ENCODE measurements at places on chromosomes 7 and 10.

GRCh38 chr10:75334720-75335119, 66.8 kb downstream of the ZNF503 start:
- no peaks in the 10 kb centered on the region for H3K27me3 ChIP-seq
- H3K36me3 ChIP-seq, result no peaks in the 10 kb centered on the region
- H3K27ac ChIP-seq, result no peak overlapping the region
- H3K4me1 ChIP-seq, result no peaks in the 10 kb centered on the region
- no peak for DNase-seq

DNA sequence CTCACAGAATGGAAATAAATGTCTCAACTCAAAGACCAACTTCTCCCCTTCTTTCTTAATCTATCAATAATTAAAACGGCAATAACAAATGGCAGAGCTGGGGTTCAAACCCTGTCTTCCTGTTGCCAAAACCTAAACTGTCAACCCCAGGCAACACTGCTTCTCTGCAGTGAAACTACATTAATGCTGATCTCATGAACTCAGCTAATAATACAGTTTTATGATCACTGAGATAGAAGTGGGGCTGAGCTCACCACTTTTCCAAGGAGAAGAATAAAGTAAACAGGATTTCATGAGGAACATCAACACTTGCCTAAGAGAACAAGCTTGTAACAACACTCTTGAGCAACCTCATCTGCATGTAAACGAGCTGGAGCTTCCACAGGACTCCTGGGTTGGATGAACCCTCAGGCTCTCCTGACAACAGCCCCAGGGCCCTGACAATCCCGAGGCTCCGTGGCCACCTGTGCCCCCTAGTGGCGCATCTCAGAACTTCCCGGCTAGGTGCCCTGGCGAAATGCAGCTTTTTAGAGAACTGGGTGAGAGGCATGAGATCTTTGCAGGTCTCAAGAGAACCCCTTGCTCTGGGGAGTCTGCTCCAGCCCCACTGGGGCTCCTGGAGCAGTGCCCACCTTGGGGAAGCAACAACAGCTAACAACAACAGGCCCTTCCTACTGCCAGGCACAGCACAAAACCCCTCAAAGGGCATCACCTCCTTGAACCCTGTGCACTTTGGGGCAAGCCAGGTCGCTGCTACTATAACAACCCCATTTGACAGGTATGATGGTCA, 169.3 kb downstream of the SH3PXD2A start:
- DNase-seq, result peak; percentile 82
- no peaks in the 10 kb centered on the region for H3K27me3 ChIP-seq
- no peak overlapping the region for H3K4me3 ChIP-seq
- H3K27ac ChIP-seq, result no peak overlapping the region
- no peaks in the 10 kb centered on the region for H3K4me1 ChIP-seq
- no peaks in the 10 kb centered on the region for H3K36me3 ChIP-seq

- no peaks in the 10 kb centered on the region for H3K27me3 ChIP-seq
- H3K36me3 ChIP-seq, result peaks cover 46% of the 10 kb centered on the region
- H3K4me3 ChIP-seq, result no peak overlapping the region
Observed at GRCh38 chr7:44391171-44391570, 65.8 kb upstream of the CAMK2B start.

- no peak overlapping the region for H3K27ac ChIP-seq
- no peaks in the 10 kb centered on the region for H3K36me3 ChIP-seq
- H3K4me1 ChIP-seq, result peaks cover 19% of the 10 kb centered on the region
- H3K4me3 ChIP-seq, result no peak overlapping the region
Observed at GRCh38 chr10:64076322-64076940, 555.2 kb downstream of the REEP3 start.
